Progenitor cell of endocrine pancreas (in vitro differentiated cells): ENCODE measurements at places on chromosomes 2 and 18. TPM values are rescaled to one million over a fixed set of nuclear protein-coding genes. Genes with fewer than 3 reads are reported as not detected.

SLC9A2 gene
- total RNA-seq: 1.6 TPM in 2 replicates

ATG9A gene
- 40.6 and 43.6 TPM in 2 replicates for total RNA-seq

LAMA1 gene
- total RNA-seq: 257 and 299 TPM in 2 replicates

RAB3GAP1 gene
- 33.7 and 34.7 TPM in 2 replicates for total RNA-seq

ARHGEF4 gene
- total RNA-seq: 5.6 and 6.5 TPM in 2 replicates

FAM110C gene
- total RNA-seq: 4.2 and 5.1 TPM in 2 replicates

IL18RAP gene
- not detected in 2 replicates for total RNA-seq

AGXT gene
- total RNA-seq: 1.0 and 1.2 TPM in 2 replicates

RAB6D gene
- total RNA-seq: 0.31 and 0.67 TPM in 2 replicates

DSG1 gene
- not detected in 2 replicates for total RNA-seq

LAMA3 gene
- total RNA-seq: 0.84 and 1.2 TPM in 2 replicates

UGT1A4 gene
- not detected in 2 replicates for total RNA-seq

ALPI gene
- total RNA-seq: not detected in 2 replicates

CXCR4 gene
- 5.9 and 10.4 TPM in 2 replicates for total RNA-seq

CXCR1 gene
- not detected in 2 replicates for total RNA-seq

NOSTRIN gene
- total RNA-seq: 4.0 and 4.3 TPM in 2 replicates

POTEC gene
- not detected in 2 replicates for total RNA-seq

C1QL2 gene
- total RNA-seq: 0.14 and 0.24 TPM in 2 replicates

SIGLEC15 gene
- not detected in 2 replicates for total RNA-seq

STEAP3 gene
- total RNA-seq: 3.9 and 6.8 TPM in 2 replicates

HJURP gene
- 22.0 and 23.1 TPM in 2 replicates for total RNA-seq

CIB4 gene
- total RNA-seq: not detected in 2 replicates

FAM237A gene
- not detected in 2 replicates for total RNA-seq

IL37 gene
- not detected in 2 replicates for total RNA-seq

CFAP65 gene
- total RNA-seq: 0.65 and 0.67 TPM in 2 replicates

HOXD10 gene
- total RNA-seq: not detected in 2 replicates

SLC30A3 gene
- total RNA-seq: not detected in 2 replicates

NT5C1B gene
- not detected in 2 replicates for total RNA-seq

EFEMP1 gene
- 37.6 and 43.9 TPM in 2 replicates for total RNA-seq

MAL gene
- total RNA-seq: not detected in 2 replicates

CARF gene
- total RNA-seq: 11.5 and 13.1 TPM in 2 replicates

SPDYA gene
- total RNA-seq: 1.6 and 2.0 TPM in 2 replicates

ELOA2 gene
- not detected in 2 replicates for total RNA-seq

UBE2E3 gene
- total RNA-seq: 142 and 146 TPM in 2 replicates

GPR75 gene
- 3.9 and 4.4 TPM in 2 replicates for total RNA-seq

GRP gene
- not detected in 2 replicates for total RNA-seq

MYO3B gene
- 0.22 TPM in 1 of 2 replicates, not detected in the other for total RNA-seq

NEB gene
- 1.5 and 1.6 TPM in 2 replicates for total RNA-seq

NYAP2 gene
- 0.10 TPM in 1 of 2 replicates, not detected in the other for total RNA-seq

GCG gene
- 92.9 and 128 TPM in 2 replicates for total RNA-seq

SIX3 gene
- total RNA-seq: not detected in 2 replicates

CIDEA gene
- total RNA-seq: not detected in 2 replicates

SETBP1 gene
- 30.8 and 32.2 TPM in 2 replicates for total RNA-seq

IL36B gene
- not detected in 2 replicates for total RNA-seq

GPR55 gene
- not detected in 2 replicates for total RNA-seq

LRATD1 gene
- total RNA-seq: 148 and 177 TPM in 2 replicates

SERPINB13 gene
- total RNA-seq: not detected in 2 replicates

OR6B3 gene
- not detected in 2 replicates for total RNA-seq

OXER1 gene
- total RNA-seq: 4.3 and 4.6 TPM in 2 replicates

SNED1 gene
- total RNA-seq: 2.2 and 2.5 TPM in 2 replicates

LIMS2 gene
- total RNA-seq: 6.1 and 6.2 TPM in 2 replicates

SKOR2 gene
- not detected in 2 replicates for total RNA-seq

TBR1 gene
- total RNA-seq: not detected in 2 replicates
